ENCODE measurements at places on chromosomes 13 and 19.

DNA sequence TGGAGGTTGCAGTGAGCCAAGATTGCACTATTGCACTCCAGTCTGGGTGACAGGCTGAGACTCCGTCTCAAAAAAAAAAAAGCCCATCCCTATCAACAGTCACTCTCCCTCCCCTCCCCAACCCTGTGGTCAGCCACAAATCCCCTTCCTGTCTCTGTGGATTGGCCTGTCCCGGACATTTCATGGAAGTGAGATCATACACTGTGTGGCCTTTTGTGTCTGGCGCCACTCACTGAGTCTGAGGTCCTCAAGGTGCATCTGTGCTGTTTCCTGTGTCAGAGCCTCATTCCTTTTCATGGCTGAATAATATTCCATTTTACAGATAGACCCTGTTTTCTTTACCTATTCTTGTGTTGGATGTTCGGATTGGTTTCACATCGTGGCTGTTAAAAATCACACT, 149.5 kb downstream of the PTPRS start:
- no peak for DNase-seq

- peak; percentile 53 for DNase-seq
These were observed 188.4 kb downstream of the ITGBL1 start for GRCh38 chr13:101640788-101641400.

DNA sequence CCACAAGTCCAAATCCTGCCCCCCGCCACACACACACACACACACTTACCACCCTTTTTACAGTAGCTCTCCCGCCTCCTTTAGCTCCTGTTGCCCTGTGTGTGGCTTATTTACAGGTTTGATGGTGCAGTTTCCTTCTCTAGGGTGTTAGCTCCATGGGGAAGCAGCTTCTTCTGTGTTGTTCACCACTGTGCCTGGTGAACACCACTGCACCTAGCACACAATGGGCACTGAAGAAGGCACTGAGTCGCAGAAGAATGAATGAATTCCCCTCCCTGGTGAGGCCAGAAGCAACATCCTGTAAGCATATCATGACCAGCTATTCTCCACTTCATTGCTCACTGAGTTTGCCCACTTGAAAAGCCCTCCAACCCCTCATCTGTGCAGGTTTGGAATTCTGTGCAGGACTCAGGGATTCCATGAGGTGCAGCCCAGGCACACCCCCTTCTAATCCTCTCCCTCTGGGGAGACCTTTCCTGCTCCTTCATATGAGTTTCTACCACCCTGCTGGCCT, 3.0 kb upstream of the RAB20 start:
- no peak for DNase-seq

DNA sequence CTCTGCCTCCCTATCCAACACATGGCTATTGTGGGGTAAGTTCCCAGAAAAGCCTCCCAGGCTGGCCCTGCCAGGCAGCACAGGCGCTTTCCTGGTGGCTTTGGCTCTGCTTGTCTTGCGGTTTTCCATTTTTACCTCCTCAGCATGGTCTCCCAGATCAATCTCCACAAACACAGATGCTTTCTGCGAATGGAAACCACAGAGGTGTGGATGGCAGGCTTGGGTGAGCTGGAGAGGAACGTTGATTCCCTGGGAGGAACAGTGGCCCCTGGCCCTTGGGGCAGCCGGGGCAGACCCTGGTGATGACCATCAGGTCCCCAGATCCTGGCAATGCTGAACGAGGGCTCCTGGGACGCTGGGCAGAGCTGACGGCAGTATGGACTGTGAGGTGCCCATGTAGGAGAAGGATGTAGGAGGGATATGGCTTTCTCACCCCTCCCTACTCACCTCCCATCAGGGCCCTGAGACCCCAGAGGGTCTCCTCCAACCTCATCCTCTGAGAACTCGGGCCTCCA, 6.6 kb downstream of the C13orf46 start:
- no peak for DNase-seq

DNA sequence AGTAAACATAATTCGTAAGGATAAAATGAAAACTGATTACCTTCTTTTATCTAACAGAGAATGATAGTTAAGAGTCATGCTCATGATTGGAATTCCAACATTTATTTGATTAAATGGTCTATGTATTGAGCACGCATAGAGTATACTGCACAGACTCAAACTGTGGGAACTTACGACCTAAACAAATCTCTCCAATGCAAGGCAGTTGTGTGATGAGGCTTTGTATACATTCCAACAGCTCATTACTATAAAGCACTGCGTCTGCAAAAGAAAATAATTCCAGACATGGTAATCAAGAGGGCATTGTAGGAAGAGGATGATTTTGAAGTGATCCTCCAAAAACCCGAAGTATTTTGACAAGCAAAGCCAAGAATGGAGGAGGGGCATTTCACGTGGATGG, 169.5 kb downstream of the NUFIP1 start:
- no peak for DNase-seq

DNA sequence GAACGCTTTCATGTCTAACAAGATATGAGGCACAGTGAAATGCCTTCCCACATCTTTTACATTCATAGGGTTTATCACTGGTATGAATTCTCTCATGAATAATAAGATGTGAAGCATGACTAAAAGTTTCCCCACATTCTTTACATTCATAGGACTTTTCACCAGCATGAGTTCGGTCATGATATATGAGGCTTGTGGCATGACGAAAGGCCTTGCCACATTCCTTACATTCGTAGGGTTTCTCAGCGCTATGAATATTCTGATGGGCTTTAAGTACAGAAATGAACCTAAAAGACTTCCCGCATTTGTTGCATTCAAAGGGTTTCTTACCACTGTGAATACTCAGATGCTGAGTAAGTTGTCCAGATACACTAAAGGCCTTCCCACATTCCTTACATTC, 21.3 kb downstream of the ZNF607 start:
- DNase-seq, result no peak

- no peak for DNase-seq
These were observed 30.9 kb upstream of the CYP4F8 start for GRCh38 chr19:15584095-15584494.

DNA sequence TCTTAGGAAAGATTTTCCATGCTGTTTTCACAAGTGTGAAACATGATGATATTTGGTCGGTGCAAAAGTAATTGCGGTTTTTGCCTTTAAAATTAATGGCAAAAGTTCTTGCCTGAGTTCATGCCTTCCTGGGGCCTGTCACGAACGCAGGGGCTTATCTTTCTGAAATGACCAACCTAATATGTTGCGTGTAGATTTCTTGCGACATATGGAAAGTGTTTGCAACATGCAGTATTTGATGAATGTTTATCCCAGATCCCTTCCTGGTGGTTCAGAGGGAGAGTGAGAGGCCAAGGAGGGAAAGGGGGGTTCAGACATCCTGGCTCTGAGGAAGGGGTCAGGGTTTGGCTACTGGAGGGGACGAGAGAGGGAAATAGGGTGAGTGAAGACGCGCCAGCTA, 72.0 kb downstream of the TEX29 start:
- no peak for DNase-seq

DNA sequence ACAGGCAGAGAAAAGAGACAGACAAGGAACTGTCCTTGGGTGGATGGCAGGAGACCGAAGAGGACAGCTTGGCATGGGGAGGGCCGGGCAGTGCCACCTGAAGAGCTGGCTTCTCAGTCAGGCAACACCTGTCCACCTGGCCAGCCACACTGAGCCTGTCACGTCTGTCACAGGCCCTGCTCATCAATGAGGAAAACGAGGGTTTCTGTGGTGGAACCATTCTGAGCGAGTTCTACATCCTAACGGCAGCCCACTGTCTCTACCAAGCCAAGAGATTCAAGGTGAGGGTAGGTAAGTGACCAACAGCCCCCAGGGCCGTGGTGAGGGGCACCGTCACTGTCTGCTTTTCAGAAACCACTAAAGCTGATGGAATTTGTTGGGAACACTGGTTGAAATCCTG, 11.2 kb upstream of the PROZ start:
- no peak for DNase-seq

DNA sequence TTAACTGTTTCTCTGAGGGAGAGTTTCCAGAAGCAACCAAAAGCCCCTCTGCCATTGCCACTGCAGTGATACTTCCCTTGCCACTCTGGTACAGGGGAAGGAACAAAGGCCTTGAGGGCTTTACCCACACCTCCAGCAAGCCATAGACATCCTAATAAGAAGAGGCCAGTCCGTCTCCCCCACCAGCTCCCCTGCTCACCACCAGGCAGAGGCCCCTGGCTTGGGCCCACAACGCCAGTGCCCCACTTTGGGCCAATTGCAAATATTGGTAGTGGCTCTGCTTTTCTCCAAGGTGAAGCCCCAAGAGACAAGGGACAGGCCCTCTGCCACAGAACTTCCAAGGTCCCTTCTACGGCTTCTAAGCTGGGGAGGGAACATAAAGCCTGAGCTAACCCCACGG, 833.0 kb downstream of the DACH1 start:
- DNase-seq, result no peak

DNA sequence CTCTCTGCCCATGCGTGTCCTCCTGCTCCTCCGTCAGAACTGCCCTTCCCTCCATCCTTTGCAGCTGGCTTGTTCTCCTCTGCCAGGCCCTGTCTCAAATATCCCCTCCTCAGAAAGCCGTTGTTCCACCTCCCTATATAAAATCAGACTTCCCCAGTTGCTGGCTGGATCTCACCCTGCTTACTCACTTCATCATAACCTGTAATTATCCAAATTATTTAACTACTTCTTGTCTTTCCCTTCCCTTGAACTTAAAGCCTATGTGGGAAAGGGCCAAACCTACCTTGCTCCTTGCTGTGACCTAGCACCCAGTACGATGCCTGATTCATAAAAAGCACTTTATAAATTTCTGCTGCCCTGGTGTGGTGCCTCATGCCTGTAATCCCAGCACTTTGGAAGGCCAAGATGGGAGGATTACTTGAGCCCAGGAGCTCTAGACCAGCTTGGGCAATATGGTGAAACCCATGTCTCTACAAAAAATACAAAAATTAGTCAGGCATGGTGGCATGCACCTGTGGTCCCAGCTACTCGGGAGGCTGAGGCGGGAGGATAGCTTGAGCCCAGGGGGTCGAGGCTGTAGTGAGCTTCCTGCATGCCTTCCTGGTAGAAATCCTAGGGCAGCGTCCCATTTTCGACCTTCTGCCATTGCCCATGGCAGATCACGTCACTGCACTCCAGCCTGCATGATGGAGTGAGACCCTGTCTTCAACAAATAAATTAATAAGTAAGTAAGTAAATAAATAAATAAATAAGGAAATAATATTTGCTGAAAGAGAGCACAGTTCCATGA, 39.5 kb upstream of the ZNF536 start:
- no peak for DNase-seq

GRCh38 chr13:34700155-34700554, 241.9 kb upstream of the NBEA start:
- DNase-seq, result no peak

DNA sequence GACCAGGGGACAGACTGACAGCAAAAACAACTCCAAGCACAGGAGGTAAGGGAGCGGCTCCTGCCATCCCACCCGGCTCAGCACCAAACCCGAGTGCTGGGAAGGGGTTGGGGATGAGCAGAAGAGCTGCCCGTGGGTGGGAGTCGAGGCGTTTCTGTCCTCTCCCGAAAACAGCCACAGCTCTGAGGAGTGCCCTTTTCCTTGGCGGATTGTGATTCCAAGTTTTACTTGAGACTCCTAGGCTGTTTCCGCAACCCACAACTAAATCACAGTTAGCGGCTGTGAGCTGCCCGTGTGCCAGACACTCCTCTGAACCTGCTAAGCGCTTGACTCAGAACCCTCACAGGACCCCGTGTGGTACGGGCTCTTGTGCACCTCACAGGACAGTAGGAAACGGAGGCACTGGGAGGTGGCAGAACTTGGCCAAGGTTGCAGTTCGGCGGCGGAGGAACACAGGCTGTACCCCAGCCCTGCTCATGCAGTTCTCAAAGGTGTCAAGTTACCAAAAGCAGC, 21.4 kb downstream of the CFAP97D2 start:
- DNase-seq, result no peak

GRCh38 chr19:40763963-40764362, 11.4 kb upstream of the MIA start:
- no peak for DNase-seq

DNA sequence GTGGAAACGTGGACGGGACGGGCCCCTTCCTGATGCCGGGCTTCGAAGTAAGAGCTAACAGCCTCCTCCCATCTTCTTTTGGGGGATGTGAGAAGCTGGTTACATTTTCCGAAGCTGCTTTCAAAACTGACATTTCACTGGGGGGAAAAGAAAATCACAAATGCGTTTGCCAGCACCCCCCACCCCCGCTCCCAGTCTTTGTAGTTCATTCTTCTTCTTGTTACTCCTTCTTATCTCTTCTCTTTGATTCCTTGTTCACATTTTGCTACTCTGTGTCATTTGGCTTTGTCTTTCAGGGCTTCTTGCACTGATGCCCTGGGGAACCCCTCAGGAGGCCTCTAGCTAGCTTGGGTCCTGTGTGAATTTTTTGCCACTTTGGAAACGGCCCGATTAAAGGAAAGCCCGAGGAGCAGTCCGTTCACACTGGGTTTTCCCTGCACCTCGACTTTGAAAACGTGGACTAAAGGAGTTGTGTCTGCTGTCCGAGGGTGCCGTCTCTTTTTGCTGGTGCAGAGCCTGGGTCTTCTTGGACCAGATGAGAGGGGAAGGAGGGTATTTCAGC, 1.3 kb downstream of the CARM1 start:
- no peak for DNase-seq
